Cerebellar nuclear complex (tissue), 1 donor: ENCODE measurements at places on chromosomes 1 and 21.

DNA sequence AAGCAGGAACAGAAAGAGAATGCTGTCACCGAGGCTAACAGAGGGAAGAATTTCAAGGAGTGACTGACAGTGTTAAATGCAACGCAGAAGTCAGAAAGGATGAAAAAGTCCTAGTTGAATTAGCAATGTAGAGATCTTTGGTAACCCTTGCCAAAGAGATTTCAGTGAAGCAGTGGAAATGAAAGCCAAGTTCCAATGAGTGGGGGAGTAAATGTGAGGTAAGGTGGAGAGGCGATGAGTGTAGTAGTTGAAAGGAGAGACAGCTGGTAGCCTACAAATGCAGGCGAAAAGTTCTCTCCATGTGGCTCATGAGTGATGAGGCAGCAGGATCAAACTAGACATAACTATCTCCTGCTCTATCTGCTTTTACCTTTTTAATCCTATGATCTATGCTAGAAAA is 74.6 kb upstream of the IPO9 start:
- no peak for DNase-seq

- no peak for DNase-seq
These were observed 53.6 kb downstream of the CHODL start for GRCh38 chr21:18298228-18298627.

DNA sequence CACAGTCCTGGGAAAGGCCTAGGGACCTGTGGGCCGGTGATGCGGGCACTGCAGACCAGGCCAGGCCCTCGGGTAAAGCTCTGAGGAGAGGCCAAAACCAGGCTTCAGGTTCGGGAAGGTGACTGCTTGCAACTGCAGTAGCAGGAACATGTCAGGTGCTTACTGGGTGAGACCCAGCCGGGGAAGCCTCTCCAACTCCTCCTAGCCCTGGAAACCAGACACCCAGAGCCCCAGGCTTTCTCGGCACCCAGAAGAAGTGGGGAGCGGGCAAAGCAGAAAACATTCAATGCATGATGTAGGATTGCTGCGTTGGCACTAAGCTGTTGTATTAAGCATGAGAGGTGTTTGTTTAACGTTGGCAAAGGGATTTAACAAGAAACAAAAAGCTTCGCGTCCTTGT is 20.2 kb upstream of the GNPAT start:
- DNase-seq = no peak

DNA sequence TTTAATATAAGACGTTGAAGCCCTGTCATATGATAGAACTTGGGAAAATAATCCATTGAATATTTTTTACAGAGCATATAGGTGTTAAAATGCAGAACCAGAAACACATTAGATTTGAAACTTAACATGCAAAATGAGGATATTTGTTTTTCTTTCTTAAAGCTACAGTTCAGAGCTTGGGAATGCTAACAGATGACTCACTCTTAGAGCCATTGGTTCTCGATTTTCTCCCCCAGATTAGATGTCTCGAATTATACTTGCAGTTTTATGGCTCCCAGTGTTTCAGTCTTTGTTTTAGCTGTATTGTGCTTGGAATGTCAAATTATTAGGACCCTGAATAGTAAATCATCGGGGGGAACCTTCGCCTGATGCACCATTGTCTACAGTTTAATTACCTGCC is 575.7 kb upstream of the ZP4 start:
- no peak for DNase-seq

- DNase-seq = no peak
These were observed 138.9 kb downstream of the ACTL8 start for GRCh38 chr1:17893891-17894631.

- DNase-seq = no peak
These were observed 188.6 kb downstream of the C1orf94 start for GRCh38 chr1:34365295-34365694.

DNA sequence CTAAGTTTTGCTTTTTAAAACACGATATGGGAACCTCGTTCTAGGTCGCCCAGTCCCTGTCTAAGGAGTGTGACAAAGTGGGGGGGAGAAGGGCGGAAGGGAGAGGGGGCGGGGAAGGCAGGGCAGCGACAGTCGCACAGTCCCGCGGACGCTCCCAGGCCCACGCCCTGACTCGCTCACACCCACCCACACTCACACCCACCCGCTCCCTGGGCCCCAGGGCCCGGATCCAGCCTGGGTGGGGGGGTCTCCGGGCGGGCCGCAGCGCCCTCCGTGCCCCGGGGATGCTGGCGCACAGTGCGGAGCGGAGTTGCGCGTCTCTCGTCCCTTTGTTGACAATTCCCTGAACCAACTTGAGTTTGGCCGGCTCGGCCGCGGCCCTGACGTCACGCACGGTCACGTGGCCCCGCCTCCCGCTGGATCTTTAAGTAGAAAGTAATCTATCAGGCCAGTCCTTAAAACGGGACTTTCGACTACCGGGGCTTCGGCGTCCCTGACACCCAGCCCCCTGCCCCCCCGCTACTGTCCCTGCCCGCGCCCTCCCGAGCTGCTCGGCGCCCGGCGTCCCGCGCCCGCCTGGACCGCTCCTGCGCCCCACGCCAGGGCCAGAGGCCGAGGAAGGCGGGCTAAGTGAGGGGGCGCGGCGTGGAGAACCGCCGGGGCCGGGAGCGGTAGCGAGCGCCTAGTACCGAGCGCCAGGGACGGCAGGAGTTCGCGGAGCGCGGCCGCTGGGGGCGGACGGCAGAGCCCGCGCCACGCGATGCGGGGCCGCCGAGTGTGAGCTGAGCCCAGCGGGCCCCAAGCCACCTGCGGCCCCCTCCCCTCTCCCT is at the start of gene FOXD3:
Gene FOXD3, plus strand, starts transcription at position 454 of the 830 bp plus-strand sequence. CDS start 492 bp downstream, outside the sequence.
- no peak for DNase-seq

DNA sequence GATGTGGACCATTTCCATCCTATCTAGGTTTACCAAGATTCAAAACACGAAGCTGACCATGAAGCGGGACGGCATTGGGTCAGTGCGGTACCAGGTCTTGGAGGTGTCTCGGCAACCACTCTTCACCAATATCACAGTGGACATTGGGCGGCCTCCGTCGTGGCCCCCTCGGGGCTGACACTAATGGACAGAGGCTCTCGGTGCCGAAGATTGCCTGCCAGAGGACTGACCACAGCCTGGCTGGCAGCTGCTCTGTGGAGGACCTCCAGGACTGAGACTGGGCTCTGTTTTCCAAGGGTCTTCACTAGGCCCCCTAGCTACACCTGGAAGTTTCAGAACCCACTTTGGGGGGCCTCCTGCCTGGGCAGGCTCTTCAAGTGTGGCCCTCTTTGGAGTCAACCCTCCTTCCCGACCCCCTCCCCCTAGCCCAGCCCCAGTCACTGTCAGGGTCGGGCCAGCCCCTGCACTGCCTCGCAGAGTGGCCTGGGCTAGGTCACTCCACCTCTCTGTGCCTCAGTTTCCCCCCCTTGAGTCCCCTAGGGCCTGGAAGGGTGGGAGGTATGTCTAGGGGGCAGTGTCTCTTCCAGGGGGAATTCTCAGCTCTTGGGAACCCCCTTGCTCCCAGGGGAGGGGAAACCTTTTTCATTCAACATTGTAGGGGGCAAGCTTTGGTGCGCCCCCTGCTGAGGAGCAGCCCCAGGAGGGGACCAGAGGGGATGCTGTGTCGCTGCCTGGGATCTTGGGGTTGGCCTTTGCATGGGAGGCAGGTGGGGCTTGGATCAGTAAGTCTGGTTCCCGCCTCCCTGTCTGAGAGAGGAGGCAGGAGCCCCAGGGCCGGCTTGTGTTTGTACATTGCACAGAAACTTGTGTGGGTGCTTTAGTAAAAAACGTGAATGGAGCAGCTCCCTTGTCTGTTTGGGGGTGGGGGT is 864 bp upstream of the CCDC24 start:
- no peak for DNase-seq

DNA sequence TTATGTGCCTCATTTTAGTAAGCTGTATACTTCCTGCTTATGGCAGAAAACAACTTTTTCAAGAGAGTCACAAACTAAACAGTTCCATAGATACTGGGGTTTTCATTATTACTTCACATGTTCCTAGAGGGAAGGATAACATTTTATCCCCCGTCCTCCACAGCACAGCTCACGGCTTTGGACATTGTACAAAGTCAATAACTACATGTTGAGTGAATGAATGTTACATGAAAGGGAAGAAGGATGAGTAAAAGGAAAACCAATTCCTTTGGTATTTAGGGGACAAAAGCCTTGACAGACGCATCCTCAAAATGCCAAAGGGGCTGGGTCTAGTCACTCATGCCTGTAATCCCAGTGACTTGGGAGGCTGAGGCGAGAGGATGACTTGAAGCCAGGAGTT is 14.8 kb downstream of the PI4KB start:
- DNase-seq = no peak

- DNase-seq = no peak
These were observed 15.0 kb upstream of the CDC42 start for GRCh38 chr1:22037520-22037919.

- DNase-seq = no peak
These were observed 54.3 kb upstream of the HNRNPU start for GRCh38 chr1:244918421-244919319.

GRCh38 chr1:158199849-158200248 is 19.2 kb downstream of the CD1D start:
- no peak for DNase-seq

DNA sequence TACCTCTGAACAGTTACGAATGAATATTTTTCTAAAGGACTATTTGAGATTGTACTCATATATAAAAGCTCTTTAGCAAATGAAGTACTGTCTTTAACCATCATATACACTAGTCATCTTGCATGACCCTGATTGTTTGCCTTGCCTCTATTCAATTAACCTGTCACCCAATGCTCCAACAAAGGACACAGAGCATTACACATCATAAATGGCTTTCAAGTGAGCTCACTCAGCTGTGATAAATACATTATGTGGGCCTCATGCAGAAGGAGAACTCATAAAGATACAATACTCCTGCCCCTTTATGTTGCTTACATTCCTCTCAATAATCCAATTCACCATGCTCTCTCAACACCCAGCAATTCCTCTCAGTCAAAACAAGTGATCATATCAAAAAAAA is 993.0 kb upstream of the PRMT6 start:
- DNase-seq = no peak

DNA sequence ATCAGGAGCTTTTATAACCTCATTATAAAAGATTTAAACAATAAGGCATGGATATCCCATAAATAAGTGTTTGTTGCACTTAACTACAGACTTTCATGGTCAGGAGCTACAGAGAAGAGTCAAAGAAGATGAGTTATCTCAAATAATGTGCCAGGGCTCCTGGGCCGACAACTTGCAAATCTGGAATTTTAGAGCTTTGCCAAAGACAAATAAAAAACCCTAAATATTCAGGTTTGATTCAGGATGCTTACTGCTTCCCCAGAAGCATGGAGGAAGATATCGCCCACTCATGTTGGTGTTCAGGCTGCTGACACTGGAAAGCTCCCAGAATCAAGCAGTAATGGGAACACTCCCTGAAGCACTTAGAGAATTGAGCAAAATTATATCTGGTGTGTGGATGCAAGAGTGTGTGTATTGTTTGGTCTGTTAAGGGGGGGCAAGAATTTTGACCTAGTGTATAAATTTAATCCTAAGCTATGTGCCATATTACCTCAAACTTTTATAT is 176.9 kb upstream of the ESRRG start:
- DNase-seq = no peak

GRCh38 chr1:156359973-156360372 is 9.0 kb upstream of the RHBG start:
- no peak for DNase-seq

- no peak for DNase-seq
These were observed 1237.4 kb upstream of the TMPRSS15 start for GRCh38 chr21:19640964-19641363.

- DNase-seq = peak; percentile 52
These were observed at the start of gene LRRC8D for GRCh38 chr1:89820422-89821321. TSS of gene LRRC8D (plus strand) at chr1:89821032. CDS start at chr1:89933069, 112,037 bp downstream.

DNA sequence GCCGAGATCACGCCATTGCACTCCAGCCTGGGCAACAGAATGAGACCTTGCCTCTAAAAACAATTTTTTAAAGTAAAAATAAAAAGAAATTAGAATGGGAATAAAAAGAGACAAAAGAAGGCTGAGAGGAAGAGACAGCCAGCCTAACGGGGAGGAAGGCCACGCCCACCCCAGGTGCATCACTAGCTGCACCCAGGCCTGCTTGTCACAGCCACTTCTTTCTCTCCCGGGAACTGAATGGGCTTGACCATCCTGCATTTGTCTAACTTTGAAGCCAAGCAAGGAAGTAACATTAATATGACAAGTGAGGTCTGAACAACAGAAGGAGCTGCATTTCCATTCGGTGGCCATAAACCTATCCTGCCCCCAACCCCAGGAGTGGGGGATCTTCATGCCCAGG is 20.8 kb upstream of the EFNA1 start:
- DNase-seq = no peak

GRCh38 chr1:70057500-70057899 is 147.9 kb downstream of the LRRC40 start:
- no peak for DNase-seq

DNA sequence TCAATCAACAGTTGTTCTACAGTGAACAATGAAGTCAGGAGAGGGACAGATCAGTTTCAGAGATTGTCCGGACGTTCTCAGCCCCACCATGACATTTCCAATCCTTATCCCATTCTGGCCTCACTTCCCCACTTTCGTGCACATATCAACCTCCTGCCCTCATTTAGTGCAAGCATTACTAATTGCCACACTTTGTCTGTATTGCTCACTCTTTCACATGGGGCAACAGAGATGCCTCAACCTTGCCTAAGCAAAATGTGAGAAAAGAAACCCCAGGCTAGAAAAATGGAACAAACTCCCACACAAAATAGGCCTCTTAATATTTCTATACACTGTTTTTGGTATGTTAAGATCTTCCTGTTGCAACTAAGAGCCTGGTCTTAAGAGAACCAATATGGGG is 8.9 kb upstream of the RGS1 start:
- no peak for DNase-seq

GRCh38 chr1:111690306-111690617 is 48.9 kb downstream of the INKA2 start:
- peak; percentile 10 for DNase-seq

DNA sequence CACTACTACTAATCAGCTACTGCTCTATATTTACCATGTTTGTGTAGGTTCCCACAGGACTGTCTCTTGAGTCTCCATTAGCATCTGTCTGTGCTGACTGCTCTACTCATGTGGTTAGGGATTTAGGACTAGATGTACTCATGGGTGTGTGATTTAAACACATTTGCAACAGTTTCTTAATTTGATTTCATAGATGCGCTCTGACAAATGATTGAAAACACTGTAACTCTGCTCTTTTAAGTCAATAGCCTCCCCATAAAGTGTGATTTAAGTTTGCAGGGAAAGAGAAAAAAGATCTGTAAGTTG is 809.3 kb downstream of the NCAM2 start:
- no peak for DNase-seq

- DNase-seq = no peak
These were observed 1.5 kb downstream of the ZNF684 start for GRCh38 chr1:40532844-40533424.

DNA sequence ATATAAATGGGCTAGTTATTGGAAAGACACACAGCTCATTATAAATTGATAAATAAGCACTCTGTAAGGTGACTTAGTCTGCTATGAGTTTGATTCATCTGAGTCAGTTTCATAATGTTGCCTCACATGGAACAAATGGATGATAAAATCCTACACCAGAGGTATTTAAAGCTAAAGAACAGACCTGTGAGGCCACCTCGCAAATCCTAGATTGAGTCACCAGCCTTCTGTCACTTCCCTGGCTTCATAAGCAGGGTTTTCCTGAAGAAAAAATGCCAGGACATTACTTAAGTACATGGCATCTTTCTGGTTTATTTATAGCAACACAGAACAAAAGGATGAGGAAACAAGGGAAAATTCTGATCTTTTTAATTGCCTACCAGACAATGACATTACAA is 18.4 kb downstream of the CD2 start:
- DNase-seq = no peak
